SIG-M5 (cell line): ENCODE measurements at places on chromosomes 2 and 18.

- DNase-seq, result no peak
These were observed 188.8 kb downstream of the ZEB2 start for GRCh38 chr2:144330951-144331673.

GRCh38 chr2:181146171-181146570 lies 165.8 kb downstream of the UBE2E3 start:
- no peak for DNase-seq

- no peak for DNase-seq
These were observed 369.4 kb downstream of the LRRTM1 start for GRCh38 chr2:79935046-79935732.

- DNase-seq, result no peak
These were observed 168.1 kb upstream of the NCK2 start for GRCh38 chr2:105576440-105577241.

DNA sequence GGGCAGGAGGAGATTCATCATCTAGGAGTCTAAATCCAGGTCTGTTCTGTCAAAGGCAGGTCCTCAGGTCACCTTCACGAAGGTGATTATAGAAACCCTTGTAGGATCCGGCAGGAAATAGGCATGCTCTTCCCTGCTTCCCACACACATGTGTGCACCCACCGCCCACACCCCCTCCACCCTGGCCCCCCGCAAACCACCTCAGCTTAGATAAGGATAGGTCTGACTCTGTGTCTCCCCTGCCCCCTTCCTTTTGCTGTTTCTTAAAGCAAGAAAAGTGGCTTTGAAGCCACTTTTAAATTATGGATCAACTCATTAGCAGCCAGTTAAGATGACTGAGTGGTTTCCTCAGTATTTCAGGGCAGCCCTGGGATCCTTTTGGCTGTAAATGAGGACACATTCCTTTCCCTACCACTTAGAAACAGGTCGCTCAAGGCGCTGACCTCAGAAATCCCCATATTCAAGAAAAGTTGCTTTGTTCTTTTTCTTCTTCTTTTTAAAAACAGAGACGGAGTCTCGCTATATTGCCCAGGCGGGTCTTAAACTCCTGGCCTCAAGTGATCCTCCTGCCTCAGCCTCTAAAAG lies 14.5 kb upstream of the CIB4 start:
- DNase-seq, result no peak

DNA sequence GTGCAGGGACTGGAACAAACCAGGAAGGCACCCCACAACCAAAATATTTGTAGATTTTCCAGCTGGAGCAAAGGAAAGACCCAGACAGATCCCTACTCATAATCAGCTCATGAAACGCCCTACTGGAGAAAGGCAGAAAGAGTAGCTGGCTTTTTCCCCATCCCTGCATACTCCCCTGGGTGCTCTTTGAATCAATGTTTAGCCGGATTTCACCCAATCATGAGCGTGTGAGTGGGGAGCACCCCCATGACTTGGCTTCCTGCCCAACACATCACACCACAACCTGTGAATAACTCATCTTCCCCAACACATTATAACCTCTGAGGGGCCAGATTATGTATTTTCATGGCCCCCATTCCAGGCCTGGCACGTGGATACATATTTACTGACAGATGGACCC lies 35.1 kb upstream of the SLC14A1 start:
- DNase-seq, result no peak

DNA sequence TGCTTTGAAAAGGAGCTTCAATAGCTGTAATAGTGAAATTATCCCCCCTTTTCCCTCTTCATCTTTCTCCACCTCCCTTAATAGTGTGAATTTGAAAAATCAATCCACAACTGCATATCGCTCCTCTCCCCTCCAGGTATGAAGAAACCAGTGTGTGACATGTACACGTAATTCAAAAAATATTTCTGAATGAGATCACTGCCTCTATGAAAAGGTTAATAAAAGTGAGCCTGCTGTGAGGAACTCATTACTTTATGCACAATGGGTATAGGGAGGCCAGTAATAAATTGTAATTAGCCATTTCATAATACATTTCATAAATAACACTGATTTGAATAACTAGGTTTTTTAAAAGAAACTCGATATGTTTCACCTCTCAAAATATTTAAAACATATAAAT lies 209.0 kb upstream of the KYNU start:
- DNase-seq, result no peak

DNA sequence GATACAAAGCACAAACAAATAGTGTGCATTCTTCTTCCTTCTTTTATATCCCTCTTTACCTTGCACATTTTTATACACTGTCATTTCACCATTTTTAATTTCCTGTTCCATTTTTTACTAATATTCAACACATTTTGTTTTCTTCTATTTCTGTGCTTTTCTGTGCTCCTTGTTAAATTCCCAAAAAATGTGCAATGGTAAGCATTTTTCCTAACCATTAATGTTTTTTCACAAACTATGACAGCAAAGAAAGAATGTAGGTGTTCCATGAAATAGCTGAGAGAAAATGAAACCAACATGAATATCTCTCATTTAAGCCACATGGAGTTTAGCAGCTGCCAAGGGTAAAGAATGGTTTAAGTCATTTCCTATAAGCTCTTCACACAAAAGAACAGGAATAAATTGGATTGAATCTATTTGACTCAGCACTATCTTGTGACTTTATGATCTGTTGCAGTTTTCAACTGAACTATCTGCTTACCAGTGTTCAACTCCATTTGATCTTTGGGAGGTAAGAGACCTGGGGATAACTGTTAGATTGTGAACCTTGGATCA lies 145.7 kb upstream of the CDH19 start:
- DNase-seq, result no peak

- no peak for DNase-seq
These were observed 164.1 kb upstream of the GATA6 start for GRCh38 chr18:22005191-22005841.

DNA sequence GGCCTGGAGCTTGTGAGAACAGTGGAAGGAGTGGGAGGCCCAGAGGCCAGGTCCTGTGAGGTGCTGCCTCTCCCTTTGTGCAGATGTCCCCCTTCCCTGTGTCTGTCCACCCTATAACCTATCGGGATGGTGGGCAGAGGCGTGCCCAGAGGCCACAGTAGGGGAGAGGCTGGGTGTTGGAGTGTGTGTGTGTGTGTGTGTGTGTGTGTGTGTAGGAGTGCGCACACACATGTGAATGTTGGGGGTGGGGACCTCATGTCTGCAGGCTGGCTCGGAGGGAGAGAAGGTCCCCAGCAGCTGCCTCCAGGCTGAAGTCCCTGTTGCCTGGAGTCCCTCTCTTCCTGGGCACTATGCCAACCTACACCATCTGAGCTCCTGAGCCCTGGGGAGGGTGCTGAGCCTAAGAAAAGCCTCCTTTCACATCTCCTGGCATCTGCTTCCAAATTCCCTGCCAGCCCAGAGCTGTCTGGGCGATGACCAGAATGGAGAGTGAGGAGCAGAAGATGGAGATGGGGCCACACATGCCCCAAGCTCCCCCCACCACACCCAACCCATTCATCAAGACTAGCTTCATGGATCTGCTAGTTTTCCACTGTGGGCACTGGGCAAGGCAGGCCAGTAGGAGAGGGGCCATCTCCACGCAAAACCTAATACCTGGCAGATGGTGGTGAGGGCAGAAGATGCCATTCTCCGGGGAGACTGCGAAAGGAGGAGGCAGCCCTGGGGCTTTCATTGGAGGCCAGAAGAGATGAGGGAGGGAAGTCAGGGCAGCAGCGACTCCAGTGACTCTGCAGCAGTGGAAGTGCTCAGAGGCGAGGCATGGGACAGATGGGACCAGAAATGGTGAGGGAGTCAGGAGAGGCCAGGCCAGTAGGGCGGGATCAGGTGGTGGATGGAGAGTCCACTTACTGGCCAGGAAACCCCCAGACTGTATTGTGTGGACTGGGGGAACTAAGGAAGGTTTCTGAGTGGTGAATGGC lies 20.3 kb downstream of the KCNK3 start:
- no peak for DNase-seq

DNA sequence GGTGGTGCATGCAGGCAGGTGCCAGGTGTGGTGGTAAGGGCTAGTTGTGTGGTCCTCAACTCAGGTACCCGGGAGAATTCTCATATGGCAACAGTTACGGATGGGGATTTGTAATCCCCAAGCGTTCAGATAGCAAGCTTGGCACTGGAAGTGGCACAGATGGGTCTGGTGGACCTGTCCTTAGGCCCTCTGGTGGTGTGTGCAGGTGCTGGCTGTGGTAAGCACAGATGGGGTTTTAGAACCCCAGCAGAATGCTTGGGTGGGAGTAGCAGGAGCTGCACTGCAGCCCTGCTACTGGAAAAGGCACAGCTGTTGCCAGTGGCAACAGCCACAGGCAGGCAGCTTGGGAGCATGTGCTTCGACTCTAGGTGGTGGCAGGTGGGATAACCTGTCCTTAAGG lies 948.2 kb upstream of the FAM98A start:
- no peak for DNase-seq

GRCh38 chr2:44954447-44954888 lies 13.0 kb downstream of the SIX3 start:
- DNase-seq, result no peak

DNA sequence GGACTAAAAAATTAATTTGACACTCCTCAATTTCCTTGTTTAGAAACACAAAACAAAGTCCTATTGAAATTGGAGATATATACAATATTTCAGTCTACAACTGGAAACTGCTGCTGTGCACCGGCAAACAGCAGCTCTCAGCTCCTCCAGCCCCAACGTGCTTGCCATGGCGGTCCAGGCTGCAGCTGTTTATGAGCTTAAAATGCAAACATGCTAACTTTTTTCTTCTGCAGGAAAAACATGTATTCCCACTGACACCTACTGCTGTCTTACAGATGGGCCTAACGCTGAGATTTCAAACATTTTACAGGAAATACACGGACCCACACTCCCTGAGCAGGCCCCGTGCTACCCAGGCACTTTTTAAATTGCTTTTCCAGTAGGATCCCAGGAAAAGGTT lies 195.5 kb downstream of the BCL11A start:
- DNase-seq, result no peak

DNA sequence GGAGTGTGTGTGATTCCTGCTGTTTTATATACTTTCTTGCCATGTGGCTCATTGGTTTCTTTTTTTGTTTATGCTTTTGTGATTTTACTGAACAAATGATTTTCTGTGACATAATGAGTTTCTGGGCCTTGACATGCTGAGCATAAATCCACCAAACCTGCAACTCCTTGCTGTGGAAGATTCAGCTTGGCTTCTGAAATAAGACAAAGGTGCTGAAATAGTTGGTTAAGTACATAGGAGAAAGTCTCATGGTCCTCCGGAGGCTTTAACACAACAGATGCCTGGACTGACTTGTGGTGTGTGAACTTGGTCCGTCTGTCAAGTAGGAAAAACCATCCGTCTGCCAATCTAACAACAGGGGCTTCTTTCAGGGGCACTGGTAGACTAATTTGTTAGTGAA lies 315.3 kb upstream of the CXCR4 start:
- no peak for DNase-seq

DNA sequence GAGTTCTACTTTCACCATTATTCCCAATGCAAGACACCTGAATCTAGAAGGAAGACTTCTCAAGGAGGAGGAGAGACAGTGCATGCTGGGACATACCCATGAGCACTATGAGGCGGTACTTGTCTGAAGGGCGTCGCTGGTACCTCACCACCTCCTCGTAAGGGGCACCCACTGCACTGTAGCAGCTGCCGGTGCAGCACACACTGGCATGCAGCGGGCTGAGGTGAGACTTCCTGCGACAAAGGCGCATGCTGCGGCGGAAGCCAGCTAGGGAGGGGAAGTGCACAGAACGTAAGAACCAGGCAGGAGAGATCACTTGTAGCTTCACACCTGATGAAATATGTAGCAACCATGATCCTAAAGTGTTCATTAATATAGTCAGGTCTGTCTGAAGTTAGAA lies 12.8 kb upstream of the TMEM237 start:
- DNase-seq, result no peak

DNA sequence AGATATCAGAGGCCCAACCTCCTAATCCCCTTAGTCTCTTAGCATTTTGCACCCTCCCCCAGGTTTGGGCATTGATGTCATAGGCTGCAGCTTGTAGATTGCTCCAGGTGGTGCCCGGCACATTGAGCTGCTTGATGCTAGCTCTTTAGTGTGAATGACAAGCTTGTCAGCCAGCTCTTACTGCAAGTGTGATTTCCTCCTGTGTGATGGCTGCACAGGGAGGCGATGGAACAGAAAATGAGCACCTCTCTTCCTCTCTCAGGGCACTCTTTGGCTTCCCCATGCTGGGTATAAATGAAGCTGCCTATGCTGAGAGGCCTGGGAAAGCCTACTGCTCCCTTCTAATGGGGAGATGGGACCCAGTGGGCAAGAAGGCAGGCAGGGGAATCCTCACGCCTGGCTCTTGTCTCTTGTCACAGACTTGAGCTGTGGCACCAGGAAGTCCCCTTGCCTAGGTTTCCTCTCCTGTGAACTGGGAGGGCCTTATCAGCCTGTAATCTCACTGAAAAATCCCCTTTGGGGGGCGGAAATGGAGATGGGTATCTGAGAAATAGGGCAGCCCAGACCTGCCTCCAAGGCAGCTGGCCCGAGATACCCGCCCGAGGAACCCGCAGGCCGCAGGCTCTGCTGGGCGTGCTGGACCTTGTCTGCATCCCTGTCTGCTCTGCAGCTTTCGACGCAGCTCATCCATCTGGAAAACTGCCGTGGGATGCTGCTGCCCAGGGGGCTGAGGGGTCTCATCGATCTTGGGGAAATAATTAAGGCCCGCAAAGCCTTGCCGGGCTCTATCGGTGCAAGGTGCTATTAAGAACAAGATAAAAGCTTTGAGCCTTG lies 163.5 kb upstream of the CXCR4 start:
- no peak for DNase-seq

GRCh38 chr2:3198119-3198518 lies 179.5 kb downstream of the EIPR1 start:
- DNase-seq, result no peak

- DNase-seq, result no peak
These were observed 990 bp upstream of the GDF7 start for GRCh38 chr2:20666005-20666303.

GRCh38 chr2:28465148-28465885 lies 30.5 kb upstream of the PLB1 start:
- DNase-seq, result no peak

- DNase-seq, result no peak
These were observed 54.3 kb downstream of the RAB10 start for GRCh38 chr2:26088038-26088643.

- no peak for DNase-seq
These were observed 18.8 kb downstream of the METTL21A start for GRCh38 chr2:207606399-207606798.

- DNase-seq, result no peak
These were observed 119.1 kb downstream of the UXS1 start for GRCh38 chr2:106075048-106075447.

DNA sequence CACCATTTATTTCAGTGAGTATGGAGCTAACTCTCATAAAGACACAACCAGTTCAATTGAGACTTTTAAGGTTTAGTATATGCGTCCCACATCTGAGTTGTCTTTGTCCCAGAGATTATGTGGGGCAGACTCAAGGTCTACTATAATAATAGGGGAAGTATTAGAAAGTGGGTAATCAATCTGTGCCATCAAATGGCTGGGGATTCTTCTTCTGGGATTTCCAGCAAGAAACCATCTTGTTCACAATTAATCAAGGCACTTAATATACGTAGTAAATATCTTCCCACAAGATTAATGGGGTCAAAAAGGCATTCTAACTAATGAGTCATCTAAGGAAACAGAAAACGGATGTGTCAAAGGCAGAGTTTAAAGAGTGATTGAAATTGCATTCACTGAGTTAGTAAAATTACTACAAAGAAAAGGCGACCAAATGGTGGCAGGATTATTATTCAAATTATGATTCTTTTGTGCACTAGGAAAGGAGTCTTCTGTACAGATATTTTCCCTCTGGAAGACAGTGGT lies 179.8 kb upstream of the REG3G start:
- DNase-seq, result no peak

- DNase-seq, result no peak
These were observed 15.5 kb downstream of the CENPA start for GRCh38 chr2:26801328-26801727.

GRCh38 chr18:73766910-73767515 lies 380.6 kb downstream of the FBXO15 start:
- no peak for DNase-seq
